Stimulated activated CD8-positive, alpha-beta memory T cell treated with anti-CD3 and anti-CD28 coated beads, Interleukin-4, amount 100 ng/mL, for 1 hour (primary cell): ENCODE measurements at places on chromosomes 4 and X.

DNA sequence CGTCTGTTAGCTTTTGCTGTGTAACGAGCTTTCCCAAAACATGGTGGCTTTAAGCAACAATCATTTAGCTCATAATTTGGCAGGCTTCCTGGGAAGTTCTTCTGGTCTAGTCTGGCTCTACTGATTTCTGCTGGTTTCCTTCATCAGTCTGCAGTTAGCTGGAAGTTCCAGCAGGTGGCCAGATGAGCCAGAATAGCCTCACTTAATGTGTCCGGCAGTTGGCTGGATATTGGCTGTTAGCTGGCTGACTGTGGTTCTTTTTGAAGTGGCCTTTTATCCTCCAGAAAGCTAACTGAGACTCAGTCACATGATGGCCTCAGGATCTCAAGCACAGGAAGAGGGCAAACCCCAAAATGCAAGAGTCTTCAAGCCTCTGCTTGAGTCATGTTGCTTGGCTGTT lies 34.9 kb downstream of the FTHL17 start:
- no peak for DNase-seq

GRCh38 chr4:6855692-6856297 lies 53.8 kb upstream of the TBC1D14 start:
- DNase-seq = no peak

- no peak for DNase-seq
Observed at GRCh38 chrX:48001260-48001659, 2.5 kb downstream of the ZNF182 start.

DNA sequence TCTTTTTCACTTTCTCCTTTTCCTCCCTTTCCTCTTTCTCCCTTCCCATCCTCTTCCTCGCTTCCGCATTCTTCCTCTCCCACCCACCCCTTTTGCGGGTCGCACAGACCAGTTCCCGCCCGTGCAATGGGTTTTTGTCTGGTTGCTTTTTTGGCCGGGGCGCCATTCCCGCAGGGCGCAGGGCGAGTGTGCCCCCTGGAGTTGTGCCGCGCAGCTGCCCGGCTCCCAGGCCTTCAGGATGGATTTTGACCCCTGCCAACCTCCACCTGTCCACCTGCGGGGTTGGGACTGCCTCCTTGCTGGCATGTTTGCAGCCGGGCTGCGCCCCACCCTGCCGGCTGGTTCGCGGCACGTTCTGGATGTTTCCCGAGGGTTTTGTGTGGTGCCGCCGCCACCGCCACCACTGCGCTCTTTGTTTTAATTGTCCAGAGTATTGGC lies 578 bp upstream of the SEL1L3 start:
- no peak for DNase-seq

- DNase-seq = no peak
Observed at GRCh38 chrX:136858007-136858756, 22.3 kb downstream of the RBMX start.

DNA sequence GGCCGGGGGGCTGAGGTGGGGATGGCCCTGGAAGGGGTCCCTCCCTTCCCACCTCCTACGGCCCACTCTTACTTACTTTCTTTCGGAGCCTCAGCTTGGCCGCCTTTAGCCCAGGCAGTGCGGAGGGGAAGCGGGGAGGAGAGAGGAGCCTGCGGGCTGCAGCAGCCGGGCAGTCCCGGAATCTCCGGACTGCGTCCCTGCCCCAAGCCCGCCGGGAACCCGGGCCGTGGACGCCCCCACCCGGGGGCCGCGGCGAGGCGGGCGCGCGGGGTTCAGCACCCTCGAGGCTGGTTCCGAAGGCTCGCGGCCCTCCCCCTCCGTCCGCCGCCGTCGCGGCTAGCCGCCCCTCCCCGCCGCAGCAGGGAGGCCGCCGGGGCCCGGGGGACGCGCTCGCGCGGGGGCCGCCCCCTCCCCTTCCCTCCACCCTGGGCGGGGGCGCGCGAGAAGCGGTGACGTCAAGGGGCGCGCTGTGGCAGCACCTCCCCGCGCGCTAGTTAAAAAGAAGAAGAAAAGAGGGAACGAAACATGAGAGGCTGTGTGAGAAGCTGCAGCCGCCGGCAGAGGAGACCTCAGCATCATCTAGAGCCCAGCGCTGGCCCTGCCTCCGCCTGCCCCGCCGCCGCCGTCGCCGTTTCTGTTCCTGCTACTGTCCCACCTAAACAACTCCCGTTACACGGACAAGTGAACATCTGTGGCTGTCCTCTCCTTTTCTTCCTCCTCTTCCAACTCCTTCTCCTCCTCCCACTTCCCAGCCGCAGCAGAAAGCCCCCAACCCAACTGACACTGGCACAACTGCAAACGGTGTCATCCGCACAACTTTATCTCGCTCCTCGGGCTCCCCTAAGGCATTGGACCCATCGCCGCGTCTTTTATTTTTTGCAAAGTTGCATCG lies at the start of gene HHIP:
TSS of gene HHIP (plus strand) at position 526 of the 892 bp plus-strand sequence. CDS start 520 bp downstream, outside the sequence.
- DNase-seq = no peak
